ENCODE measurements at places on chromosomes 3 and 15.
A peak's percentile ranks its signal among the peaks of the same experiment; 100 is the strongest.

DNA sequence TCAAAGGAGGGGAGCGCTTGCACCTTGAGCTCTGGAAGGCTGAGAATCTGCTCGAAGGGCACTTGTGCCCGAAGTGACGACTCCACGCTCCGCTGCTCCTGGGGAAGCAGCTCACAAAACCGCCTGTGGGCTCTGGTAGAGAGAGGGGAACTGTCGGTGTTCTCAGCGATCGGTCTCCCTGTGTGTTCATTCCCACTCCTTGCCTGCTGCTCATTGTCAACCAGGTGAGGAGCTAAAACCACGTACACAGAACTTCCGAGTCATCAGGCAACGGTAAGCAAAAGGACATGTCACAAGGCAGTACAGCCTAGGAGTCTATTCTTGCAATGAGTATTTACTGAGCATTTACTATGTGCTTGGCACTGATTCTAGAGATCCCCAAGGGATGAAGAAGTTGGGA lies 1.5 kb downstream of the CIB1 start:
- DNase-seq = peak; percentile 40

GRCh38 chr15:33968224-33968623 lies at the start of gene CHRM5:
TSS of gene CHRM5 (plus strand) at chr15:33968497. CDS start at chr15:34062718, 94,221 bp downstream.
- no peak for DNase-seq

GRCh38 chr15:59227021-59227420 lies 20.4 kb downstream of the LDHAL6B start:
- DNase-seq = no peak

DNA sequence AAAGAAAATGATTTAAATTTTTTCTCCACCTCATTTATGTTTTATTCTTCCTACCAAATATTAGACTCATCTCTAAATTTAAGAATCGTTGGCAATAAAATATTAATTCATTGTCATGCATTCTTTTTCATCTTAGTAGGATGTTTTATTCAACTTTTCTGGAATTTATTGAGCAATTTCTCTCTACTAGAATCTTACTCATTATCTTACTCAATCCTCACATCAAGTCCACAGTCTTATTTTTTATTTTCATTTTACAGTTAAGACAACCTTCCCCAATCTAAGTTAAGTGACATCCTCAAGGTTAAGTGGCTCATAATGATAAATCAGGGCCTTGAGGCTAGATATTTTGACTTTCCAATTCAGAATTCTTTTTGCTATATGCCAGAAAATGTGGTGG lies 15.9 kb upstream of the ALDH1A2 start:
- no peak for DNase-seq

GRCh38 chr15:77251662-77252061 lies 168.2 kb downstream of the PEAK1 start:
- no peak for DNase-seq

GRCh38 chr3:47747558-47747957 lies 34.1 kb downstream of the SMARCC1 start:
- no peak for DNase-seq

DNA sequence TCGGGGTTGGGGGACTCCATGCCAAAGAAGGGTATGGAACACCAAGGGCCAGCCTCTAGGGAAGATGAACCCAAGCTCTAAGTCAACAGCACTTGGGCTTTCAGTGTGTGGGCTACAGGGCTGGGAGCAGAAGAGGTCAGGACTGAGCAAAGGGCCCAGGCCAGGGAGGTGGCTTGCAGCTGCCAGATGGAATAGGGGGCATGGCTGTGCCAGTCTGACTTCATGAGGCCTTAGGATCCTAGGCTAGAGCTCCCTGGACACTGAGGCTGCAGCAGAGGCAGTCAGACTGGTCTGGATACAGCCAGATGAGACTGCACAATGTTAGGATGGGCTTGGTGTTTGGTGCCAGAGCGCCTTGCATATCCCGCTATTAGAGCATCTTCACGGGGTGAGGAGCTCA lies 3.8 kb downstream of the RASGRF1 start:
- DNase-seq = no peak

- peak; percentile 52 for DNase-seq
Observed at GRCh38 chr15:91456921-91457320, 356.9 kb downstream of the SV2B start.

GRCh38 chr3:5012367-5012766 lies 33.1 kb downstream of the BHLHE40 start:
- DNase-seq = no peak

- no peak for DNase-seq
Observed at GRCh38 chr3:3927965-3928364, 128.7 kb downstream of the LRRN1 start.

- no peak for DNase-seq
Observed at GRCh38 chr15:100247228-100248225, 94.2 kb downstream of the ADAMTS17 start.

- DNase-seq = peak; percentile 66
Observed at GRCh38 chr3:149792452-149793270, at the start of gene ANKUB1. TSS of gene ANKUB1 (minus strand) at chr3:149792554. CDS start at chr3:149792366, 188 bp downstream.

GRCh38 chr15:59399465-59400102 lies 26.9 kb upstream of the MYO1E start:
- no peak for DNase-seq

GRCh38 chr15:38745126-38745525 lies 180.5 kb upstream of the RASGRP1 start:
- no peak for DNase-seq

DNA sequence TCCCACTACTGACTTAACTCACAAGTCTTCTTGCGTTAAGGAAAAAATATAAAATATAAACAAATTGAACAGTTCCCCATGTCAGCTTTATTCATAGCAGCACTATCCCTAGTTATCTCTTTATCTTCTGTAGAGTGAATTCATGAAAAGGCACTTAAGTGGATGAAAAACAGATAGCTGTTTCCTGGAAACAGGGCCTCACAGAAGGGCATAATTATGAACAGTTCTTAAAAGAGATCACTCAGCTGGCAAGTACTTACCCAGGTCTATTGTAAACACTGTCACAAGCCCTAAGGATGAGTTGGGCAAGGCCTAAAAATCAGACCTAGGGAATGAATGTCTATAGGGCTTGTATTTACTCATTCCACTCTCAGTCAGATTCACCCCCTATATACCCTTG lies 10.7 kb downstream of the MB21D2 start:
- DNase-seq = no peak

DNA sequence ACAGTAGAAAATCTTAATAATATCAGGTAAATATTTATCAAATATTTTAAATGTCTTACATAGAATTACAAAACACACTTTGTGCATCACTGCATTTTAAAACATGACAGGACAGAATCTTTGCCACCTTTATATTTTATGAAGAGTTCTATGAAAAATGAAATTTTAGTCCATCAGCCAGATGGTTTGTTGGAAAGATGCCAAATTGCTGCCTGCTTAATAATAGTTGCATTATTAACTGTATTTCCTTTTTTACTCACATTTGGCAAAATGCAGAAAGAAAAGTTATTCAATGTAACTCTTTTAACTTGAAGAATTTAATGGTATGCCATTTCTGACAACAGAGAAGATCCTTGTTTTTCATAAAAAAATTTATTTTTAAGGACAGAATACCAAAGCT lies 1271.6 kb downstream of the NSUN3 start:
- DNase-seq = no peak

DNA sequence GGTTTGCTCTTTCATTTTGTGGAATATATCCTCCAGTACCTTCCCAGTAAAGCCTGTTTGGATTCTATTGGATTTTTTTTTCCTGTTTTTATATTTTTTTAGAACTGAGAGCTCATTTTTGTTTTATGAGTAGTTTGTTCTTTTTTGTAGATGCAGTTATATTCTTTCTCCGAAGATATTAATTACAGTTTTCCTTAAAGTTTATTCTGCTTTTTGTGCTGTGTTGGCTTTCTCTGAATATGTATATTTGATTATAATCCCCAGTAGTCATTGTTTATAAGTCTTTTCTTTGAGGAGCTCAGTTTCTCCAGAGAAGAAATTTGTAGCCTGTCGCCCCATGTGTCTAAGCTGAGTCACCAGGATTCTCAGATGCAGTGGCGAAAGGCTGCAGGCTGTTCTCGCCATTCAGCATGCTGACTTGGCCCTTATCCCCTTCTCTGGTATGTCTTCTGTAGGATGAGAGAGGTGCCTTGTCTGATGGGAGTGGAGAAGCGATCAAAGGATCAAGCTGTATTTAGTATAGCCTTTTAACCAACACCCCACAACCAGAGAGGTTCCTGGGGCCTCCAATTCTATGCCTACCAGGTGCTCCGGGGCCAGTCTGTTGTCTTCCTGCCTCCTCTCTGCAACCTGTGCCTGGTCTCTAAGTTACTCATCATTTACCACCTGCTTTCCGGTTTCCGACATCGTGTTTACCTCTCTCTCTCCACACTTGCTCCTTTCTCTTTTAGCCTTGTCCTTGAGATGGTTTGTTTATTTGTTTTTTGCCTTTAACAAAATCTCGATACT lies 31.7 kb upstream of the MFSD1 start:
- peak; percentile 75 for DNase-seq

GRCh38 chr3:174346571-174346970 lies 512.6 kb upstream of the NAALADL2 start:
- DNase-seq = no peak

DNA sequence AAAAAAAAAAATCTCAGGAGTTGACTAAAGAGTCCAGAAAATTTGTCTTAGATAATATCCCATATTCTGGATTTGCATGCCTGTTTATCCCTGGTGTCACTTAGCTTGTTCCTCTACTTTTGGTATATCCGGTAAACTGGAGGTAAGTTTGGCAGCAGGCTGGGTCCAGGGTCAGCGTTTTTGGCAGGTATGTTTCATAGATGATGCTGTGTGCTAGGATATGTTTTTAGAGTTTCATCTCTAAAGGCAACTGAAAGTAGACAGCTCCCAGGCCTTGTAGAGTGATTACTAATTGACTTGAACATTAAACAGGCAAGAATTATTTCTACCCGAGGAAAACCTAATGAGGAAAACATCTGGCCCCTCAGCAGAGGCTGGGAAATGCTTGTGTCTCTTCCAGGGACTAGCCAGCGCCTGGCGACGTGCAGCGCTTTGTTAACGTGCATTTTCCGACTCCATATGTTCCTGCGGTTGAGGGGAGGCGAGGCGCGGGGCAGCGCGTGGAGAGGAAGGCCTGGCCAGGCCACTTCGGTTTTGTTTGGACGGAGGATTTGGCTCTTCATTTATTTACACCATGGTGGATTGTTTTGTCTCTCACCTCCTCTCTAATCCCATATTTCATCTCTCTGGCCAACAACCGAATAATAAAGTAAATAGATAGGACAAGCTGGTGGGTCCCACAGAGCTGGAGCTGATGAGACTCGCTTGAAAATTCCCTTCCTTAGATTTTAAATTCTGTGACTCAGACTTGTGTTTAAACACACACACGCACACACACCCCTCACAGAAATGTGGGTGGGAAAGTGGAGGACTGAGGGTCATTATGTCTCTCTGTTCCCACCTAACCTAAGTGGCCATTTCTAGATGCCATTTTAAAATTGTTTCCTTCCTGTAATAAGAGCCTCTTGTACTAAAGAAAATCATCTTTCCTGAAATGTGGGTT lies 65.3 kb downstream of the ASB7 start:
- DNase-seq = no peak

GRCh38 chr3:78178740-78179363 lies 1139.0 kb downstream of the ROBO2 start:
- DNase-seq = no peak

GRCh38 chr3:26068890-26069289 lies 279.0 kb downstream of the OXSM start:
- DNase-seq = no peak

DNA sequence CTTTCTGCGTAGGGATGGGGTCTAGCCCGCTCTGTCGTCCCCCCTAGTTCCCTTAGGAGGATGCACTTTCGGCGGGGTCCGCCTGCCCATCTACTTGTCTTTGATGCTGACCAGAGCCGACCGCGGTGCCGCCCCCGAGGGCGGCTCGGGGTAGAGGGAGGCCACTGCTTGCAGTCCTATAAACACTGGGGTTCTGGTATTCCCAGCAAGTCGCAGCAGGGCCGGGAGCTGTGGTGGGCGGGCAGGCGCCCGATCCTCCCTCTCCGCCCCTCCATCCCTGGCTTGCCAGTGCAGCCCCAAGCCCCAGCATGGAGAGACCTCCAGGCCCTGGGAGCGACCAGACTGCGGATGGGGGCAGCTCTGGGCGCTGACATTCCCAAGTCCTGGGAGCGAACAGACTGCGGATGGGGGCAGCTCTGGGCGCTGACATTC lies 830 bp downstream of the SEMA4B start:
- no peak for DNase-seq

GRCh38 chr15:31801152-31801551 lies 229.2 kb upstream of the CHRNA7 start:
- no peak for DNase-seq

GRCh38 chr15:66882251-66883020 lies 180.4 kb downstream of the SMAD6 start:
- peak; percentile 24 for DNase-seq

- DNase-seq = no peak
Observed at GRCh38 chr15:42549741-42550392, 1.2 kb downstream of the HAUS2 start.

DNA sequence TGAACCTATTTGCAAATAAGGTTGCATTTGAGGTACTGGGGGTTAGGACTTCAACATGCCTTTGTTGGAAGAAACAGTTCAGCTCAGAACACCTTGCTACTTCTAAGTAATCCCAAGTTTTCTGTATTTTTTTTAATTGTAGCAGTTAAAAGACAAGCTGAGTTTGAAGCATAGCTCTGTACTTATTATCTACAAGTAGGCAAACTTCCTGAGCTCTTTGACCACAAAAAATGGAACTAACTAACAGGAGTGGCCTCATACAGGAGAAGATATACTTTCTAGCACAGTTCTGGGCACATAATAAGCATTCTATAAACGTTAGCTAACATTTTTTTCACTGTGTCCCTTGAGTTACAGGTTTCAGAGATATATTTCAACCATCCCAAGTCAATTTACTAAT lies 159.2 kb downstream of the CHST2 start:
- DNase-seq = no peak

- DNase-seq = peak; percentile 59
Observed at GRCh38 chr3:98021830-98022560, 13.1 kb downstream of the GABRR3 start.
